ENCODE measurements at places on chromosomes 4 and X.

GRCh38 chrX:110852180-110852579 is 56.6 kb upstream of the CHRDL1 start:
- no peak for DNase-seq

DNA sequence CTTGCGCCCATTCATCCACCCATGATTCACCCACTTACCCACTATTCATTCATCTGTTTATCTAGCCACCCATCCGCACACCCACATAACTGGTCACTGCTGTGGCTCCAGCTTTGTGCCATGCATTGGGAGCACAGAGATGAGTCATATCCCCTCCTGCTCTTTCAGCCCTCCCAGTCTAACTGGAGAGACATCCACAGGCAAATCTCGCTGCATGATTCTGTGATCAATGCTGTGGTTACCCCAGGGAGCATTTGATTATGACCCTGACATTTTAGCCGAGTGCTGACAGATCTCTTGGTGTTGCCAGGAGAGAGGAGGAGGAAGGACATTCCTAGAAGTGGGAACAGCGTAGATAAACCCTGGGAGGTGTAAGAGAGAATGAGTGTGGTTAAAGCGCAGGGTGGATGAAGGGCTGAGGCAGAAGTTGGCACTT is 10.4 kb upstream of the PORCN start:
- DNase-seq = no peak

GRCh38 chrX:12843668-12844279 is 23.1 kb upstream of the TLR7 start:
- DNase-seq = no peak

GRCh38 chrX:66021401-66021764 is 18.5 kb downstream of the VSIG4 start:
- DNase-seq = no peak

- DNase-seq = no peak
Observed at GRCh38 chrX:68480969-68481368, 17.9 kb upstream of the YIPF6 start.

- DNase-seq = no peak
Observed at GRCh38 chr4:37675587-37676290, 10.4 kb downstream of the RELL1 start.

DNA sequence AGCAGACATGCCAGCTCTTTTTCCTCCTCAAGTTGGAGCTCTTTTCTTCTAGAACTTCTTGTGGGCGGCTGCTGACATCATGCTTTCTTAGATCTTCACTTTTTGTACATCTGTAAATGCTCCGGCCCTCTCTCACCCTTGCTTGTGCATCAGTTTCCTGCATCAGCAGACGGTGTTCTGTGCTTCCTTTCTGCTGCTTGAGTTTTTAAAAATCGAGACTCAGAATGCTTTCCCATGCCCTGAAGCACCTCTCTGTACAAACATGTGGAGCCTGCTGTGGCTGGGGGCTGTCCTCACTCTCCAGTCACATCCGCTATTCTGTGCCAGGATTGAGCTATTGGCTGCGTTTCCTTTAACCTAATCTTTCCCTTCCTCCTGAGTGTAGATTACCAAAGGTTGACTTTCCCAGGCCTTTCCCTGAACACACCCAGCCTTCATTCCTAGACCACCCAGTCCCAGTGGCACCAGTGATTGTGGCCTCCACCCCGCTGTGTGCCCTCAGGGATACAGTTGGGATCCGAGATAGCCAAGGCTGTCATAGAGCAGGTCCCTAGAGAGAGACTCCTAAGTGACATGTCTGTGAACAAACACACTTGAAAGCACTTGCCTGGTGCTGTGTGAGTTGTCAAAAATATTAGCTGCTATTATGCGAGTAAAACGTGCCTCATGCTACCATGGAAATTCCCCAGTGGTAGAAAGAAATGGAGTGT is 41.9 kb downstream of the TNIP2 start:
- peak; percentile 39 for DNase-seq

- no peak for DNase-seq
Observed at GRCh38 chr4:169715826-169716225, 41.9 kb downstream of the HPF1 start.

DNA sequence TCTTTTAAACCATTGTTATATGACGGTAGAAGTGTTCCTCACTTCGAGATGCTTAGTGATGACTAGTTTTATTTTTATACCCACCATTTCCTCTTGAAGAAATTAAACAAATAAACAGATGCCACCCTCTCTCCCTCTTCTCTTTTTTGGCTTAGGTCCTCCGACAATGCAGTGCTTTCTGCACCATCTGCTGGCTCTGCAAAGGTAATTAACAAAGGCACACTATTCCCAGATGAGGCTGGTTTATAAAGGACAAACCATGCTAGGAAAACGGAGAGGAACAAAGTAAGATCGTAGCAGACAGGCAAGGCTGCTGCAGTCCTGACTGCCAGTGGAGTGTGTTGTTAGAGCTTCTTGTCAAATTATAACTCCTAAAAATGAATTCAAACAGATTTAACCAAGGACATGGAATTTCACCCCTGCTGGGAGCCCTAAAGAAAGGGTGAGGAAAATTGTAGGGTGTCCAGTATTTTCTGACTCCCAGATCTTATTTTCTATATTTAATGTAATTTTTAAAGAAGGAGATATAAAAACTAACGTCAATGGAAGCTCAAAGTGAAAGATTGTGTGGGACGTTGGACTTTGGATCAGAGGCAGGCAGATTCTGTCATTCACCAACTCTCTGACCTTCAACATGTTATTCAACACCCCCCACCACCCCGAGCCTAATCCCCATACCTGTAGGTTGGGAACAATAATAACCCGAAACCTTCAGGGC is 142.1 kb downstream of the CPEB2 start:
- no peak for DNase-seq

DNA sequence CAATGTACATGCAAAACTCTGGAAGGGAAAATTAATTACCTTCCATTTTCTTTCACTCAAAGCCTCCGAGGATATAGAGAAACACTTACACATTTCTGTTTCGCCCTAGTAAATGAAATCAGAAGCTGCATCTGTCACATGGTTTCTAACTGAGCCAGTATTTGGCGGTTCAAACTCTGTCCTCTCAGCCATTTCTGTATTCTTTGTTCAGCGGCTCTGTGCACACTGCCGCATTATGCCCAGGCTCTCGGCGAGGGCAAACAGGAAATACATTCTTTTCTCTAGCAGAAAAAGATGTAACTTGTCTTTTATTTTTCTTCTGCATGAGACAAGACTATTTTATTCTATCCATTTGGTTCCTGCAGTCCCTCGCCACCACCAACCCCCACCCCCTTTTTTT is 71.4 kb upstream of the GPM6B start:
- DNase-seq = no peak
